ENCODE measurements at places on chromosomes 3 and 15.

- DNase-seq, result no peak
Measured at GRCh38 chr3:37347941-37348340, 173.6 kb upstream of the LRRFIP2 start.

GRCh38 chr15:77430213-77430612 lies 9.5 kb downstream of the HMG20A start:
- no peak for DNase-seq

DNA sequence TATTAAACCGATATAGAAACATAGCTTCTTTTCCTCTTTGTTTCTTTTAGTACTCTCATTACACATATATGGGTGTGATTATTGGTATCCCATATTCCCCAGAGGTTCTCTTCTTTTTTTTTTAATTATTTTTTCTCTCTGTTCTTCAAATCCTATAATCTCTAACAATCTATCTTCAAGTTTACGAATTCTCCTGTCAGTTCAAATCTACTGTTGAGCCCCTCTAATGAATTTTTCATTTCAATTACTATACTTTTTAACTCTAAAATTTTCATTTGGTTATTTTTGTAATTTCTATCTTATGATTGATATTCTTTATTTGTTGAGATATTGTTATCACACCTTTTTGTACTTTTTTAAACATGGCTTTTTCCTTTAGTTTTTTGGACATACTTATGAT lies 64.1 kb downstream of the RSL24D1 start:
- no peak for DNase-seq

- no peak for DNase-seq
Measured at GRCh38 chr15:39592500-39592899, 11.6 kb downstream of the THBS1 start.

DNA sequence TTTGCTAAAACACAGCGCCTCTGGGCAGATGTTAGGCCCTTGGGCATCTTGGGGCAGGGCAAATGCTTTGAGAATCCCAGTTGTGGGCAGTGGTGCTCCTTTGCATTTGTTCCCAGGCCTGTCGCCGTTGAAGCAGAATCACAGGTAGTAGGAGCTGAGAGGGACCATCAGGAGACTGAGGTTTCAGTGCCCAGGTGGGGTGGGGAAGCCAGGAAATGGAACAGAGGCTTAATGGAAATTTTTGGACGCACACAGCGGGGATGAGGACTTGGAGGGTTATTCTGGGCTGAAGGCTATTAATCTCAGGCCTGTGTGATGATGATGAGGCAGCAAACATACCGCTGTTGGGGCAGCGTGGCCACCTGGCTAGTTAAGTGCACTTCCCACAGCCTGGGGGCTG lies 99.5 kb downstream of the SV2B start:
- no peak for DNase-seq

DNA sequence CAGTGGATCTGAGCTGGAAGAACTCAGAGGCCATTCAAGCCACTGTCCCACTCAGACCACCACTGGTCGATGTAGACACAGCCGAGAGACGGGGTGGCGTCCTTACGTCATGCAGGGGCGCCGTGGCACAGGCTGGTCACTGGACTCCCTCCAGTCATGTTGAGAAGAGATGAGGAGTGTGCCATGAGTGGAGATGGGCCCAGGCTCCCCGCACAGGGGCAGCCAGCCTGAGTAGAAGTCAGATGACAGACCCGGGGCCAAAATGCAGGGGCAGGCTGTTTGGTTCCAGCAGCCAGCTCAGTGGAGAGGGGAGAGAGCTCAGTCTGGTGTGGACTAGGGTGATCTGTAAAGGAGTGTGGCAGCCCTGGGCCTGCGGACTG lies 33.4 kb upstream of the KIF23 start:
- DNase-seq, result no peak

DNA sequence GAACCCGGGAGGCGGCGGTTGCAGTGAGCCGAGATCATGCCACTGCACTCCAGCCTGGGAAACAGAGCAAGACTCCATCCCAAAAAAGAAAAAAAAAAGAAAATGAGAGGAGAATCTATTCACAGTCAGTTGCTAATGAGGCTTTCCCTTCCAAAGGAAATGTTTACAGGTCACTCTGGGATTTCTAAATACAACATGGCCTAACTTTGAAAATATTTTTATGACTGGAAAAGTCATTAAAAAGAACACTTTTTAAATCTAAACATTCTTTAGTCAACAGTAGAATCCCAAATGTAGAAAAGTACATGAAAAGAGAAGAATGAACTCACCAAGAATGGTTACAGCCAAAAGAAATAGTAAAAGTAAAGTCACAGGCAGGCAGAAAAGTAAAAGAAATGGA lies 78.6 kb downstream of the PLD1 start:
- DNase-seq, result no peak

- DNase-seq, result no peak
Measured at GRCh38 chr3:2300938-2301337, 202.3 kb downstream of the CNTN4 start.

DNA sequence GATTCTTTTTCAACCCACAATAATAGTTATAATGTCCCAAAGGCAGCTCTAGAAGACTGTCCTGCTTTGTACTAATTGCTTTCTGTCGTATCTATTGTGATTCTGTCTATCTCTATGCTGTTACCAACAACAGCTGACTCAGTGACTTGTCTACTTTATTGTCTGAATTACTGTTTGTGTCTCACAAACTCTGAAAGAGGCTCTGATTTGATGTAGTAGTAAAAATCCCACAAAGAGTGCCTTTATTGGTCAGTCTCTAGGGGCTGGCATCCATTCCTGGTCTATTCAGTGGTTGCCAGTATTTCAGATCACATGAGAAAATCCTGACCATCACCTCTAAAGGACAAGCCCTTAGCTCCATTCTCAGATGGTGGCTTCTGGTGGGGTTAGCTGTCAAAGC lies 254.2 kb downstream of the NSUN3 start:
- no peak for DNase-seq

DNA sequence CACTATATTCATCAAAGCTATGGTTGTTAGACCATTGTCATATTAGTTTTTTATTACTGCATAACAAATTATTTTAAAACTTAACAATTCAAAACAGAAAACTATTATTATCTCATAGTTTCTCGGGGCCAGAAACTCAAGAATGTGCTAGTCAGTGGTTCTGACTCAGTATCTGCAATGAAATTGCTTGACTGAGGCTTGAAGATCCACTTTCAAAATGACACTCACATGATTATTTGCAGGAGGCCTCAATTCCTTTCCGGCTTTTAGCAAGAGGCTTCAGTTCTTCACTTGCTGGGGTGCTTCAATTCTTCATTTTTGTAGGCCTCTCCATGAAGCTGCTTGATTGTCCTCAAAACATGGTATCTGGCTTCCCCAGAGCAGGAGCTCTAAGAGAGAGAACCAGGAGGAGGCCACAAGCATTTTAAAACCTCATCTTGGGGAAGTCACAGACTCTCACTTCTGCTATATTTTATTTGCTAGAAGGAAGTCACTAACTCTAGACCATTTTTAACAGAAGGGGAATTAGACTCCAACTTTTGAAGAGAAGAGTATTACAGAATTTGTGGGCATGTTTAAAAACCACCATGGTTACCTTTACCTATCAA lies 383.7 kb downstream of the MFSD1 start:
- DNase-seq, result peak; percentile 23

DNA sequence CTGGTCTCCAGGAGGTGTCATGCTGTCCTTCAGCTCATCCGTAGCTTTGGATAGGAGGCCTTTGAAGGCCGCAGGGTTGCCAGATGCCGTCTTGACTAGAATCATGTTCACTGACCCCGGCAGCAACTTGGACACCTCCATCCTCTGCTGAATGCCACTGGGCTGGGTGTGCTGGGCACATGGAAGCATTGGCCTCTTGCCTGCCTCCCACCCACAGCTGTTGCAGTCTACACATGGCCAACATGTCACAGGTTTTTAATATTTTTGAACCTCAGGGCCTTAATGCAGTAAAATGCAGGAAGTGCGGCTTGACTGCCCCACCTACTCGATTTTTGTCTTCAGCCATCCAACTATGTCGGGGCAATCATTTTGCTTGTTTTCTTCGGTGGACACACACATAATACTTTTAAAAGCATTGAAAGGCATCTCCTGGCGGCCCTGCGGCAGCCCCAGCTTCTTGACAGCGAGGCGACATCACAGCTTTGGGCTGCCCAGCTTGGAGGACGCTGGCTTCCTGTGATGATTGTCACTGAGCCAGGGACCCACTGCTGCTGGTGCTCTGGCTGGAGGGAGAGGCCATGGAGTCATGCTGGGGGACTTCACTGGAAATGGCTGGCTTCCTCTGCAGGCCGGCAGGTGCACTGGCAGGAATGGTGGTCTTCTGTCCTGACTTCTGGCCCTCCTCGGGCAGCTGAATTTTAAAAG lies 31.6 kb upstream of the ACAD9 start:
- DNase-seq, result no peak

- DNase-seq, result peak; percentile 0
Measured at GRCh38 chr15:34025252-34025651, 13.8 kb downstream of the AVEN start.

DNA sequence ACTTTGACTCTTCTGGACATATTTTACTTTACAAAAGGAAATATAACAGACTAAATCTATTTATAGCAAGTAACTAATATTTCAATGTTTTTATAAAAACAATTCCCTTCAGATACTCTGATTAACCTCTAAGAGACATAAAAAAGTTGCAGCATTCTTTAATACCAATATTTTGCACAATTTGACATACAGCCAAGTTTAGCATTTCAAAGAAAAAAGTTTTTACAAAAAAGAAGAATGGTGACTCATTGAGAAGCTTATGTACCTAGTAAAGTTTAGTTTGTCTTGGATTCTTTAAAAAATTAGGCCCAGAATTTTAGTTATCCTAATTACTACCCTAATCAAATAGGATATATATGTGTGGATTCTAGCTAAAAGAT lies 17.6 kb downstream of the DAZL start:
- no peak for DNase-seq

- no peak for DNase-seq
Measured at GRCh38 chr15:80823120-80823519, 44.0 kb downstream of the CEMIP start.

- DNase-seq, result no peak
Measured at GRCh38 chr3:139824864-139825263, 110.1 kb upstream of the CLSTN2 start.

Data from Kasumi-1 (cell line).